ENCODE measurements at places on chromosomes 12 and 14.

DNA sequence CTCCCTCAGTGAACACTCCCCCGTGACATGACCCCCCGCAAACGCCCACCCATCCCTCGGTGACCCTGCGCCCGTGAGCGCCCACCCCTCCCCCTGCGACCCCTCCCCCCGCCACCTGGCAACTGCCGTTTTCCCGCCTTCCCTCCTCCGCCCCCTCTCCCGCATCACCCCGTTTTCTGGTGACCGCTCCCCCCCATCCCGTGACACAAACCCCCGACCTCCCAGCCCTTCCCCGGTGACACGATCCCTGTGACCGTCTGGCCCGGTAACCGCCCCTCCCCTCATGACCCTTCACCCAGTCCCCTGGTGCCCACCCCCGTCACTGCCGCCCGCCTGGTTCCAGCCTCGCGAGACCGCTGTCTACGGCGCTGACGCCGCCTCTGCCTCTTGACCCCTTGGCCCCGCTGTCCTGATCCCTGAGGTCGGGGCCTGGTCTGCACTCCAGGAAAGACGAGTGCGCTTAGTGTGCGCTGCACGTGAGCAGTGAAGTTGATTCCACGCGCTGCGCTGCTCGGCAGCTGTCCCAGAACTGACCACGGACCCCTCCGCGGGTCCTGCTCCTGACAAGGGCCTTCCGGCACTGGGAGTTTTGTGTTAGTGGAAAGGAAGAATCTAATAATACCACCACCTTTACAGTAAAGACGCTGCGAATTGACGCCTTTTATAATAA lies 59.4 kb downstream of the DDX51 start:
- DNase-seq: peak; percentile 19

DNA sequence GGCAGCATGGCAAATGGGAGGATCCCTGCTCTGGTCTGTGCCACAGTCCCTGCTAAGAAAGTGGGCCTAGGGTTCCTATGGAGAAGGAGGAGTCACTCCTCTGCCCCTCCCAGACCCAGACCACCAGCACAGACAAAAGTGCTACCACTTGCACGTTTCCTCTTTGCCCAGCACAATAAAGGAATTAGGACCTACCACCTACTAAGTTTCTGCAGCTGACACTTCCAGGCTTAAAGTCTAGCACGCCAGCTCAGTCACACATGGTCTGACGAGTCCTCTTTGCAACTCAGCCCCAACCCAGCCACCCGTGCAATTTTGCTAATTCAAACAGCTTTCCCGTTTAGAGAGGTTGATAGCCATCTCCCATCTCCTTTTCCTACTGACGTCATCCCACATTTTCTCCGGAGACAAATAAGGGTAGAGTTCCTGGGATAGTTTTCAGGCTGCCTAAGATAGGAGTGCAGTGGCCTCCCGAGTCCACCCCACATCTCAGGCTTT lies 66.2 kb upstream of the PTGR2 start:
- no peak for DNase-seq

- peak; percentile 78 for DNase-seq
Measured at GRCh38 chr14:23056145-23056955, 970 bp downstream of the CDH24 start.

GRCh38 chr14:61860294-61860918 lies 98.2 kb downstream of the SNAPC1 start:
- DNase-seq: peak; percentile 40

GRCh38 chr12:16913832-16914490 lies 308.0 kb upstream of the LMO3 start:
- no peak for DNase-seq

GRCh38 chr12:79140711-79141110 lies 276.1 kb downstream of the SYT1 start:
- DNase-seq: no peak

- DNase-seq: no peak
Measured at GRCh38 chr14:79293482-79294177, 917.7 kb downstream of the DIO2 start.

DNA sequence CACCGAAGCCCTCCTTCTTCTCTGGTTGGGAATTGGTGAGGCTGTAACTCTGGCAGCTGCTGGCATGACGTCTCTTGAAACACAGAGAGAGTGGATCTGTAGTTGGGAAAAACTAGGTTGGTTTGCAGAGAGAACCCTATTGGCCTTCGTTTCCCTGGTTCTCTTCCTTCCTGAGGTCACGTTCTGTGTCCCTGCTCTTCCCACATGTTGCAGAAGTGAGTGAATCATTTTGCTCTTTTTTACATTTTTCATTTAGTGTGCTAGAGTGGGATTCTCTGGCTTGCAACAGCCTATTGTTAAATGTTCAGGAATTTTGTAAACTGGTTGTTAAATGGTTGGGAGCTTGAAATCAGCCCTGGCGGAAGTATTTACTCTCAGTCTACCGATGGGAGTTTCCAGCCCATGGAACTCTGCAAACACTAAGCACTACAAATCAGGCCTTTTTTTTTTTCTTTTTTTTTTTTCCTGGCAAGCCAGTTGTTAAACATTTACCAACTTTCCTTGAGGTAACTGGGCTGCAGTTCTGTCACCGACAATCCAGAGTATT lies 26.8 kb upstream of the CKAP4 start:
- no peak for DNase-seq

DNA sequence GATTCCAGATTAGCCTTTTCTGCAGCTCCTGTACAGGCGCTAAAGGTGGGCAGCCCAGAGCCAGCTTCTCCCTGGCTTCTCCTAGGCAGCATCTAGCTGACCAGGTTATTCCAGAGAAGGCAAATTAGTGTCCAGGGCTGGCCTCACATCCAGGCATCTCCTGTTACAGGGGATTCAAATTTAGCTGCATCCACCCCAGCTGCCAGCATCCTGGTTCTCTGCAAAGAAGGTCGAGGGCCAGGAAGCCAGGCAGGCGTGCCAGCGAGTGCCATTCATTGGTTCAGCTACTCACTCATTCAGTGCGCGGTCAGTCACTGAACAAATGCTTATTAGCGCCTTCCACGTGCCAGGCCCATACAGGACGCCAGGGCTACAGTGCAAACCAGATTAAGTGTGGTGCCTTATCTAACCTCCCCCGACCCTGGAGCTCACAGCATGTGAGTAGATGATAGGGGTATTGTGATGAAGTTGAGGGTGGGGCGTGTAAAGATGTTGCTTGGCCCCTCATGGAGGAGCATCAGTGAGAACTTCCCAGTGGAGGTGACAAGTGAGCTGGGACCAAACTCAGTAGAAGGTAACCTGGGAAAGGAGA lies 15.7 kb upstream of the FAM222A start:
- DNase-seq: no peak

- DNase-seq: no peak
Measured at GRCh38 chr12:22163594-22163993, 117.6 kb downstream of the CMAS start.

Measured in SW480 (cell line).